NCI-H1694 (cell line): ENCODE measurements at places on chromosomes 1 and 21.
A peak's percentile ranks its signal among the peaks of the same experiment; 100 is the strongest.

DNA sequence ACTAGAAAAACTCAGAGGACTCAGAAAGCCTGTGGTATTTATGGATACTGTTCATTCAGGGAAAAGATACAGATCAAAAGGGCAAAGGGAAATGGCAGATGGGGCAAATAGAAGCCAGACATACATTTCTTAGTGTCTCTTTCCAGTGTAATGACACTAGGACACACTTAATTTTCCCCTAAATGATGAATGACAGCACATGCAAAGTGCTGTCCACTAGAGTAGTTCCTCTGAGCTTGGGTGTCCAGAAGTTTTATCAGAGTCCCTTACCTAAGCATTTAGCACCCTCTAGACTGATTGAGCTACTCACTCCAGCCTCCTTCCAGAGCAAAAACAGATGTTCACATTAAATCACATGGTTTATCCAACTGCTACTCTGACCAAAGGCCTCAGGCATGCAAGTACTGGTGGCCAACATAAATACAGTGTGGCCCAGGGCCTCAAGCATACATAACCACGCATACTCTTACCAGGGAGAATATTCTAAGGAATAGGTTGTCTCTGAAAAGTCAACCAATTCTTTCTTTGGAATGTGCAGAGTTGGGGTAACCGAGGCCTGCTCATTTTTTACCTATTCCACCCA, 166.9 kb downstream of the NCAM2 start:
- no peak for DNase-seq

DNA sequence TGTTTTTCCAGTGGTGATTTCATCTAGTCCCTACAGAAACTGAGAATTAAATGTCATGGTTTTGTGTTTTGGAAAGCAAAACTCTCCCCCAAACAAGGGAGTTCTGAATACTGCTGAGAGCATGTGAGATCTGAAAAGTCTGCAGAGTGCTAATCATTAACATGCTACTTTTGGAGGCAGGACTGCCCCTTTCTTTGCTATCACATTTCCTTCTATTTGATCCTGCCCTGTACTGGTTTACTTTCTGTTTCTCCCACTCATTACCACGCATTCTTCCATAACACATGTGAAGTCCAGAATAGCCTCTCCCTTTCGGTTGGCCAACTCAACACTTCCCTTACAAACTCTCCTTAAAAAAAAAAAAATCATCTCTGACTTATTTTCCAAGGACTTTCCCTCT, 63.6 kb downstream of the GADD45A start:
- DNase-seq = no peak

DNA sequence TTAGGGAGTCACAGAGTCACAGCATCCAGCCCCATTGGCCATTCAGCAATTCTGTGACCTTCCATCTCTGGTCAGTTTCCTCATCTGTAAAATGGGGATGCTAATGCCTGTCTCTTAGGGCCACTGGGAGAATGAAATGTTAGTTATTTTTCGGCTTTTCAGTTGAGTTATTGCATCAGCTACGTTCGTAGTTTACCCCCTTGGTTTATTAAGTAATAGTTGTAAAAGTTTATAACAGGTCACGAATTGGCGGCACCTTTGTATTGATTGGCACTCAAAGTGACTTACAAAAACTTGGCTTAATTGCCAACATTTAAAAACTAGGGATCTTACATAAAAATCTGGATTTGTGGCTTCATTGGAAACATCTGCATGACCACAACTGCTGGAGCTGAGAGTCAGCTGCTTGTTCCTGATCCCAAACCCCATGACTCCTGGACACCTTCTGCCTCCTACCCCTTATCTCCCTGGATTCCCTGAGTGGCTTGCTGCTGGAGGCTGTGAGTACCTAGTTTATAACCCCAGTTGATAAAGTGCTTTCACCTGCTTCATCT, 23.0 kb upstream of the SLC1A7 start:
- DNase-seq = no peak

- no peak for DNase-seq
Observed at GRCh38 chr1:234478152-234478480, 863 bp downstream of the TARBP1 start.

GRCh38 chr1:172720339-172720738, 61.4 kb downstream of the FASLG start:
- no peak for DNase-seq

DNA sequence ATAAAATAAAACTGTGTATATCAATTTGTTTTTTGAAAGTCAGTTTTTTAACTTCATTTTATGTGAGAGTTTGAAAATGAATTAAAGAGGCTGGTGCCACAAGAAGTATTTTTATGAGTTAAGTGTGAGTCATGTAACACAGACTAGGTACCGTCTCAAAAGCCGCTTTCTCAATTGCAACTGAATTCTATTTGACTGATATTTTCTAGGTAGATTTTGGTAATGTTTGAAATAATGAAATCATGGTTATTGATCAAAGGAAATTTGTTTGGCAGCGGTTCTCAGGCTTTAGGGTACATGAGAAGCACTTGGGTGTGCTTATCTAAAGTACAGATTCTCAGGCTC, 4.6 kb downstream of the SNX27 start:
- no peak for DNase-seq

GRCh38 chr1:22662318-22662717, 9.3 kb downstream of the C1QB start:
- no peak for DNase-seq

- no peak for DNase-seq
Observed at GRCh38 chr1:188584119-188584518, 1755.4 kb downstream of the PLA2G4A start.

DNA sequence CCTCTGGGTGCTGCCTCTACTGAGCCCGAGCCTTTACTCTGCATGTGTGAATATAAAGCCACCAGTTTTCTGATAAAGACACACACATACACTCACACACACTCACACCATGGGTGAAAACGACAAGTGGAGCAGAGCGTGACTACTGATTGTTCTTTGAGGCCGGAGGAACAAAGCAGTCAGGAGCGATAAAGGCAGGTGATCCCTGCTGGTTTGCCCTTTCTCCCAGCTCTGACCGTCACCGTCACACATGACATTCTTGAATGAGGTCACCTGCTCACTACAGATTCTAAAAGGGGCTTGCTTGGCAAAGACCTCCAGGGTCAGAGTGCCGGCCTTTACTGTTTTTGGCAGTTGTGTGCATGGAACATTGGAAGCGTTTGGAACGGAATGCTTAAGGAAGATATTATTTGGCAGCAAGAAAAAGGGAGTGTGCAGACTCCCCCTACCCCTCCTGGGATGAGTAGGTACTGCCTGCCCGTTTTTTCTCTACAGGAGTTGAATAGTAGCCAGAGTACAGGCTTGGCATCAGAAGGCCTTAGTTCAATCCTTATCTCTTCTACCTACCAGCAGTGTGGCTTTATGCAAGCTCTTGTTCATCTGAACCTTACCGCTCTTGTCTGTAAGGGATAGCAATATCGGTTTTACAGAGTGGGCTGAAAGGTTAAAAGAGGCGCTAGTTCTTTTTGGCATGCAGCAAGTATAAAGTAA, 79.7 kb downstream of the PBX1 start:
- DNase-seq = no peak

- no peak for DNase-seq
Observed at GRCh38 chr1:54095546-54096226, 42.3 kb downstream of the TCEANC2 start.

GRCh38 chr1:225882694-225883615, 775 bp upstream of the TMEM63A start:
- DNase-seq = no peak

DNA sequence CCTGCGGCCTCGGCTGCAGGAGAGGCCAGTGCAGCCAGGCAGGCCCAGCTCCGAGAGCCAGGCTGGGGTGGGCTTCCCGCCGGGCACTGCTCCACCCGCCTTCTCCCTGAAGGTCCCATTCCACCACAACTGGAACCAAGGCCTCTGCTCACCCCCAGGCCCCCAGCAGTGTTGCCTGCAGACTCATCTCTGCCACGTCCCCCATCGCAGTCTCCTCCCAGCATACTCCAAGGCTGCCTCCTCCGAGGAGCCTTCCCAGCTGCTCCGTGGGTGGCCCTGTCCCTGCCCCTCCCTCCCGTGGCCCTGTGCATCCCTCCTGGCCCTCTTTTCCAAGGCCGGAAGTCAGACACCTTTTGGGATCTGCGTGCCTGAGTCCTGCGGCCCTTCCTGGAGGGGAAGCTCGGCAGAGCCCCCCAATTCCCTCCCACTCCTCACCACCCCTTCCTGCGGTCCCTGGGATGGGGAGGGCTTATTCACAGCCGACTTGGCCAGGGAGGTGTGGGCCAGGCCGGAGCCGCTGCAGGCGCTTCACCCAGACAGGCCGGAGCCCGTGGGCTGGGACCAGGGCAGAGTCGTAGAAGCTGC, 47.6 kb downstream of the SLX9 start:
- no peak for DNase-seq

DNA sequence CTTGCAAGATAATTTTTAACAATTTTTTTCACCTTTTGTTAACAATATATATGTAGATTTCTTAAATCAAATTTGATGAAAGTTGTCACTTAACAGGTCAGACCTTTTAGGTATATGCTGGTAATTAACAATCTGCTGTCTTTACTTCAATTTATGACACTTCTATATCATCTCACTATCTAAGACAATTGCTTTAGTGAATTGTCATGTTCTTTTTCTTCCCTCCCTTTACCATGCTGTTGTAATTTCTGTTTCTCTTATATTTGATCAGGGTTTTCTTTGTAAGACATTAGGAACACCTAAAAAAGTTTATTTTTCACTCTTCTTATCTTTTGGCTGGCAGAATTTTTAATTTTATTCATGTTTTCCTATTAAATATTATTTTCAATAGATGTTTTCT, 2.0 kb downstream of the IFI16 start:
- DNase-seq = no peak

GRCh38 chr1:36236302-36236701, 12.1 kb downstream of the THRAP3 start:
- no peak for DNase-seq

DNA sequence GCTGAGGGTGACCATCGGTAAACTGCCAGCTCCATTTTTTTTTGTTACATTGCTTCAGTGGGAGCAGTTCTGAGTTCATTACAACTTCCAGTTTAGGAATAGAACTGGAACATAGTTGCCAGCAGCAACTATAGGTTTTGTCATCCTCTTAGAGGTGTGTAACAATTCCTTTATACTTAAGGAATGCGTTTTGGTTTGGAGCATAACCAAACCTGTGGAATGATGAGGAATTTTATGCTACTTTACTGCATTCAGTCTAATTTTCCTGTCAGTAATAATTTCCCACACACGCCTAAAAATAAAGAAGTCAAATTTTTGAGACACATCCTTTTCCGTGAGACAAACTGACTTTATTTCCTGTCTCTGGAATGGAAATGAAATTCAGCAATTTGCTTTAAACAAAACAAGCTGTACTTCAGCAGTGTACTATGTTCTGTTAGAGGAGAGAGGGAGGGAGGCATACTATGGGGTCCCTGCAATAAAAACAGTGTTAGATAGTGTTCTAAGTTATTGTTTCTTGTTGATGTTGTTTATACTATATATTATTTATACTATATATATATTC, 4.8 kb upstream of the AMPD1 start:
- no peak for DNase-seq

DNA sequence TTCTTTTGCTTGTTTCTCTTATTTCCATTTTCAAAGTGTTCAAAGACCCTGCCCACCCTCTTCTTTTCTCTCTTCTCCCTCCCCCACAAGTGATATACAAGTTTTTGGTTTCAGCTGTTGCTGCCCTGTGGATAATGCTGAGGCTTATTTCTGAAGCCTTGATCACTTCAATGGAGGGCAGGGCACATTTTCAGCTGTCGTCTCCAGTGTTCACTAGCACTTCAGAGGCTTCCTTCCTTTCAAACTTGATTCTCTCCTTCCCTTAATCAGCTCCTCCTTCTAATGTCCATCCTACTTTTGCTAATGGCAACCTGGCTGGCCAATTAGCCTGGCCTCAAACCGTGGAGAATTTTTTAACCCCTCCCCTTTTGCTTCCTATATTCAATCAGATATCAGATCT, 435.7 kb upstream of the RUNX1 start:
- no peak for DNase-seq

DNA sequence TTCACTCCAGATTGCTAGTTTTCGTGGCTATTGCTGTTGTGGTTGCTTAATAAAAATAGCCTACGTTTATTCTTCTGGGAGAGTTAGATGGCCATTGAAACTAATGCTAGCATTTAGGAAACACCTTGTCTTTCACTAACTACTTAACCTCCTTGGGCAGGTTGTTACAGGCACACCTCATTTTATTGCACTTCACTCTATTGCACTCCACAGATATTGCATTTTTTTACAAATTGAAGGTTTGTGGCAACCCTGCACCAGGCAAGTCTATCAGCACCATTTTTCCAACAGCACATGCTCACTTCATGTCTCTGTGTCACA, 11.3 kb upstream of the MARK1 start:
- no peak for DNase-seq

- DNase-seq = no peak
Observed at GRCh38 chr1:23444596-23445390, 20.2 kb upstream of the TCEA3 start.

- DNase-seq = no peak
Observed at GRCh38 chr1:52189898-52190480, 48.1 kb downstream of the ZFYVE9 start.

- peak; percentile 15 for DNase-seq
Observed at GRCh38 chr1:90781534-90781933, 64.4 kb upstream of the BARHL2 start.

DNA sequence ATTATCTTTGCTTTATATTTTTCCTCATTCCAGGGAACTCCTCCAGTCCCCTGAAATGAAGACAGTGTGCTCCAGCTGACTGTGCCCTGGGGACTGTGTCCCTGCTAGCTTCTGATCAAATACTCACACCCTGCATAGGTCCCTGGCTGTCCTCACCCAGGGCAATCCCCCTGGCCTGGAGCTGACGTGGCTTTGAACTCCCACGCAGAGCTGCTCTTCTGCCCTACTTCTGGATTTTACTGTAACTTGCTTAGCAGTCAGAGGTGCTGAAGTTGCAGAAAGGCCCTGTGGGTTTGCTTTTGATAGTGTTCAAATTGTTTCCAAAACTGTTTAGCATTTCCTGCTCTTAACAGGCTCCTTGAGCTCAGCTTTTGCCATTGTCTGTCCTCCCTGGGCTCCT, 186.5 kb downstream of the FASLG start:
- DNase-seq = no peak

- DNase-seq = no peak
Observed at GRCh38 chr1:90262286-90262685, 267.4 kb downstream of the ZNF326 start.

DNA sequence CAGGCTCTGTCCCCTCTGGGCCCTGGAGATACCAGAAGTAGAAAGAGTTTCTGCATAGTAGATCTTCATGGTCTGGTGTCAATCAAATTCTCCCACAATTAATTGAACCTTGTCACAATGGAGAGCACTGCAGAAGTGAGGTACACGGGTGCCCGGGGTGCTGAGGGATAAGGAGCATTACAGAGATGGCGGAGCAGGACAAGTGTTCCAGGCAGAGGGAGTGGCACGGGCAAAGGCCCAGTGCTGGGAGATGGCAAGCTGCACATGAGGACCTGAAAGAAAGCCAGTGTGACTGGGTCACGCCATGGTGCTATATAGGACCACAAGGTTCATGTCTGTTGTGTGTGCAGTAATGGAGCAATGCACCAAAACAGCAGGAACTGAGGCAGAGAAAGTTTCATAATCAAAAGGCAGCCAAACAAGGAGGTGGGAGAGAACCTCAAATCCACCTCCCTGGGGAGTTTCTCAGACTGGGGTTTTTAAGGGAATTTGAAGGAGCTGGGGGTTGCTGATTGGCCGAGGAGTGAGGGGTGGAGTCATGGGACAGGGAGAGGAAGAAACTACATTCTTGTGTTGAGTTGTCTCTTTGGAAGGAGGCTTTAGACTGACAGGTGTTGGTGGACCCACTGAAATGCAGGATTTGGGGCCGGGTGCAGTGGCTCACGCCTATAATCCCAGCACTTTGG, 27.7 kb downstream of the ACOT11 start:
- no peak for DNase-seq

GRCh38 chr1:4880626-4881025, 226.2 kb downstream of the AJAP1 start:
- DNase-seq = no peak
